ENCODE measurements at places on chromosomes 5 and 9.

DNA sequence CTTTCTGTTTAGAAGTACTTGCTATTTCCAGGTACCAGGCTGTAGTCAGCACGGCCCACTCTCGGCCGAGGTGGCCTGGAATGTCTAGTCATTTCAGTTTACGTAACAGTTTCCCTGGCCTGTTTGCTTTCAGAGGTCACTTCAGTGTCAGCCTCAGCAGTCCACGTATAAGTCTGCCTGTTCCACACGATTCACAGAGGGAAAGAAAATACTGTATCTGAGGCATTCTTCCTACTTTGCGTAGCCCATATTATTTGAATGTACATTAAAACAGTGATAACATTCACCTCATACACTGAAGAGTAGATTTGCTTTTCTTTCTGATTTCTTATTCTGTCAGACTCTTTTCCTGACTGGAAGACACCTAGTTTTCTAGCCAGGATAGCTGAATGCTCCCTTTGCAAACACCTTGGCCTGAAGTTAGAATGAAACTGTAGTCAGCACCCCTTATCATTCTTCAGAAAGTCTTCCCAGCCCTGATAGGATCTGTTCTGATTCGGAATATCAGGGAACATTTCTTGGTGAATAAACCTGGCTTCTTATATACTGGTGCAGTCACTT lies 140.9 kb downstream of the AOPEP start:
- DNase-seq = no peak

DNA sequence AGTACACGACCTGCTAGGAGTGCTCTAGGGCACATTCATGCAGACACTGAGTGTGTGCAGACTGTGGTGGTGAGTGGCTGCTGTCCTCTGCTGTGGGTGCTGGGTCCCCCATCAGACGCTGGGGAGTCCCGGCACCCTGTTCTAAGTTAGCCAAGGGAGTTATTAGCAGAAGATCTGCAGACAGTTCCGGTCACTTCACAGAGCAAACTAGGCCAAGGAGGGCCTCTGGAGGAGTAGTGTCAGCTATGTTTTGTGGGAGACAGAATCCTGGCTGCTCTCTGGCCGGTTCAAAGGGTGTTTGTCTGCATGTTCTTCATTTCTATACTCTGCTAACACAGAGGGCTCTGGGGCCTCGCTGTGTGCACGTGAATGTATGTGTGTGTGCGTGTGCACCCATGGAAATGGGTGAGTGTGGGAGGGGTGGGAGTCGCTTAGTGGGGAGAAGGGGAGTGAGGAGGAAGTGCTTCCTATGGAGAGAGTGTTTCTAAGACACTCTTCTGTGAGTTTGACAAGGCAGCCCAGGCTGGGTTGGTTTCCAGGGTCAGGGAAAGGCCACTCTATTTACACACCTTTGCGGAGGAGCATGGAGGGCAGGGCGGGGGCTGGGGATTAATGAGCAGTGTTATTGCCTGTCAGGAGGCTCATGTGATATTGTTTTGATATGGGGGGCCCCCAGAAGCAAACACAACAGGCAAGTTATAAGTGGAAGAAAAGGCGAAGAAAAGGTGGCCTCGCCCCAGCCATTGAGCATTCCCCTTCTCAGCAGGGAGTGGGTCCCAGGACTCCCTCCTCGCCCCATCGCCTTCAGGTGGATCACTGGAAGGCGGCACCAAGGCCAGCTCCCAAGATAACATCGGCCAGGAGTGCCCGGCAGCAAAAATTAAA lies 68.9 kb downstream of the MACROH2A1 start:
- DNase-seq = no peak

DNA sequence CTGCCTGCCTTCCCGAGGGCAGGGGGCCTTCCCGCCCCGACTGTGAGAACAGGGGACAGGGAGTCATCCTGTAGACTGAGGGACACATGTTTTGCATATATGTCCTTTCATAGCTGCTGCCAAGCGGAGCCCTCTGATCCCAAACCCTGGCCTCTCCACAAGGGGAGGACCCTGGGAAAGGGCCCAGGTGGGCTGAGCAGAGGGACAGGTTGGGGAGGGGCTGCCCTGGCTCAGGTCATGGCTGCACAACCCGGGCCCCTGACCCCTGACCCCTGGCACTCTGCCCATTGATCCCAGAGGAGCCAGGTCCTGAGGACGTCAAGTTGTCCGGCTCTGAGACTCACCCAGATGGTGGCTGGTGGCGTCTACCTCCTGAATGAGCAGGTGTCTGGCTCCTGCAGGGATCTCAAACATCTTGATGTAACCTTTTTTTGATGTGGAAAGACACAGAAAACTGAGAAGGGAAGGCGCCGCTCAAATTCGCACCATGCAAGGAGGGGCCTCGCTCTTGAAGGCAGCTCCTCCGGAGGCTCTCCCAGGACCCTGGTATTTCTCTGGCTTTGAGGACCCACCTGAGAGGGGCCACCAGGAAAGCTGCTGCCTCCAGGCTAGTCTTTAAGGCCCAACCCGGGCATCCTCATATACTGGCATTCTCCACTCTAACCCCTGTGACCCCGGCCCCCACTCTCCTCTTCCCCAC lies 71.9 kb downstream of the ZNF354C start:
- DNase-seq = no peak

DNA sequence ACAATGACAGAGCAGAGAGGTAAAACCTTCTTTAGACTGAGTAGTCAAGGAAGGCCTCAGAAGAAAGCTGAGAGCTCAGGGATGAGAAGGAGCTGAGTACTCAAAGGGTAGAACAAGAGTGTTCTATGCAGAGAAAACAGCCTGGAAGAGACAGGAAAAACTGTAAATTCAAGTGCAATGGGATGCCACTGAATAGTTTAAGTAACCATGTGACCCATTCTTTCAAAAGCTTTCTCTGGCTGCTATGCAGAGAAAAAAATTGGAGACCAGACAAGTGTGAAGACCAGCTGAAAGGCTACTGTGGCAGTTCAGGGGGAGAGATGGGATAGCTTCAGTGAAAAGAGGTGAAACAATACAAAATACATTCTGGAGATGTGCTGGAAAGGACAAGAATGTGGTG lies 61.3 kb upstream of the RNF38 start:
- DNase-seq = no peak

DNA sequence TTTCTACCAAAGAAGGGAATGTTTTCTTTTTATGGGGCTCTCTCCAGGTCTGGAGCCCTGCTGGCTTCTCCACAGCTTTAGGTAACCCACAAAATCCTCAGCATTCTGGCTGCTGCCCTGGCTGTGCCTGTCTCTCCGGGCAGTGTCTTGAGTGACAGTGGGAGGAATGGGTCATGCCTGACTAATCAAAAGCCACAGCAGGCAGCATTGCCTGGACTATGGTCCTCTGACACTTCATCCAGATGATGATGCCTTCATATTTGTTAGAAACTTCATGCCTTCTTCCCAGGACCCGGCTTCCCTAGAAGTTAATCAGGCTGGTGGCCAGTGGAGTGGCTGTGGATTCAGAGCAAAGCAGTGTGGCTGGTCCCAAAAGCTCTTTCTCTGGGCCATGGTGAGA lies 32.2 kb upstream of the TGFBI start:
- no peak for DNase-seq

GRCh38 chr5:136527311-136527710 lies 162.0 kb upstream of the TRPC7 start:
- no peak for DNase-seq

GRCh38 chr9:111598733-111599091 lies 735 bp downstream of the PTGR1 start:
- DNase-seq = no peak

DNA sequence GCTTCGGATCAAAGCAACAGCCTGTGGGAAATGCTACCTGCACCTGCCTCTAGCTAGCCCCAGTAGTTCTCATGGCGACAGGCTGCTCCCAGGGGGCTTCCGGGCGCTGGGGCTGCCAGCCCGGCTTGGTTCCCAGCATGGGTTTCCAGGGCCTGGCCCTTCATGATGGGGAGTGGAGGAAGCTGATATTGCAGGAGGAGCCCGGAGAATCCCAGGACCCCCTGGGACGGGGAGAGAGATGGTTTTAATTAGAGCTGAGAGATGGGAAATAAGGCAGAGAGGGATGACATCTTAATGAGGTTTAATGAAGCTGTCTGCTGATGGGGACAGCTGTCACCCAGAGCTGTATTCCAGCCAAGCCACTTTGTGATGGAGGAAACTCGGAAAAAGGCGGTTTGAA lies 78.6 kb downstream of the CFAP77 start:
- no peak for DNase-seq

- peak; percentile 59 for DNase-seq
Observed at GRCh38 chr9:112867275-112867991, 23.2 kb downstream of the SLC46A2 start.

GRCh38 chr5:179319741-179320281 lies 25.4 kb downstream of the ADAMTS2 start:
- no peak for DNase-seq

DNA sequence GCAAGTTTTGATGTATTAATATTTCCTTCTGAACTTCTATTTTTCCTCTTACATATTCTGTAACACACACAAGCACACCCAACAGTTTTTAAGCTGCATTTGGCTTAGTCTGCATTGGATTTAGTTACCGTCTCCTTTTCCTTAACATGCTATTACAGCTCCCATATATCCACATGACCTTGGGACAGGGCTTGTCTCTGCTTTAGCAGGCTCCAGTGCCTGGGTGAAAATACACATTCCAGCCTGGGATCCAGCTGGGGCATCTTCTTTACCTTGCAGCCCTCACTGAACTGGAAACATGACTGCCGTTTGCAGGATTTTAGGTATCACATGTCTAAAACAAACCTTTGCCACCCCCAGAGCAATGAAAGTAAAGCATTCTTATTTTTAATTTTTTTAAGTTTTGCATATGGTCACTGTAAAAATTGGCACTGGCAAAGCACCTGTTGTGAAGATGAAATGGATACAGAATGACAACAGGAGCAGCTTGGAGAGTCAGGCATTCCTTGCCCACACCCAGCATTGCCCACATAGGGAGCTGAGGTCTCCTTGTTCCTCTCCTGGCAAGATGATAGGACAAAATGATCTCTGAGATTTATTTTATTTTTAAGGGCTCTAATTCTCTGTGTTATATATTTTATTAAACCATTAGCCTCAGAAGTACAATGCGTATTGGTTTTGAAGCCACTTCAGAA lies 4.0 kb downstream of the GADD45G start:
- no peak for DNase-seq

GRCh38 chr5:141512390-141512910 lies 23.6 kb downstream of the PCDHGC5 start:
- peak; percentile 93 for DNase-seq

DNA sequence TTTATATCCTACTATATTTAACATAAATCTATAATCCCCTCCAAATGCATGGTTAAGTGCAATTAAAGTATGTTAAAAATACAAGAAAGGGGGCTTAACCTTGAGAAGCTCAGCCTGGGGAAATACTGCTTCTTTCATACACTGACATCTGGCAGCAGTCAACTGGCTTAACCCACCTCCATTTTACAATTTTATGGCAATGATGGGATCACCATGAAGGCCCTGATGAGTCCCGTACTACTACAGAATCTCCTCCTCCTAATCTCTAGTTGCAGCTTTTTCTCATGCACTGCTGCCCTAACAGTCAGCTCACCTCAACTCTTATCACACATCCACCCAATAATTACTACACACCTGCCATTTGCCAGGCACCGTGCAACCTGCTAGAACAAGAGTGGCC lies 40.9 kb downstream of the ZNF608 start:
- DNase-seq = no peak

DNA sequence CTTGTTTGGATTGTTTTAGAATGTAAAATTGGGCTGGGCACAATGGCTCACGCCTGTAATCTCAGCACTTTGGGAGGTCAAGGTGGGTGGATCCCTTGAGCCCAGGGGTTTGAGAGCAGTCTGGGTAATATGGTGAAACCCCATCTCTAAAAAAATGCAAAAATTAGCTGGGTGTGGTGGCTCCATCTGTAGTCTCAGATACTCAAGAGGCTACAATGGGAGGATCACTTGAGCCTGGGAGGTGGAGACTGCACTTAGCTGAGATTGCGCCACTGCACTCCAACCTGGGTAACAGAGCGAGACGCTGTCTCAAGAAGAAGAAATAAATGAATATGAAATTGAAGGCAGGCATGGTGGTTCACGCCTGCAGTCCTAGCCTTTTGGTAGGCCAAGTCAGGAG lies 21.3 kb downstream of the MAML1 start:
- no peak for DNase-seq

DNA sequence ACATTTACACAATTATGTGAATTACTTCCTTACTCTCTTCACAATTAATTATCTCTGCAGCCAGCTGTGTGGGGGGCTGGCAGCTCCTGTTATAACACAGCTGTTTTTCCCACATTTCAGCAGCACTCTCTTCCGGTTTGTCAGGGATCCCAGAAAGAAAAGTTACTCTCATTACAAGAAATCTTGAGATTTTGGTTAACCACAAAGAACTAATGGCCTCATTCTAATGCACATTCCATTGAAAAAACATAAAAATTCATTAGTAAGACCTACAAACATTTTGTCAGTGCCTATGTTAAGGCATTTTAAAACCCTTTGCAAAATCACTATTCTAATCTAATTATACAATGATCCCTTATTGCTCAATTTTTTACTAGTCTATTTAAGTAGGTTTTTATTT lies 64.1 kb downstream of the PDE4D start:
- no peak for DNase-seq

DNA sequence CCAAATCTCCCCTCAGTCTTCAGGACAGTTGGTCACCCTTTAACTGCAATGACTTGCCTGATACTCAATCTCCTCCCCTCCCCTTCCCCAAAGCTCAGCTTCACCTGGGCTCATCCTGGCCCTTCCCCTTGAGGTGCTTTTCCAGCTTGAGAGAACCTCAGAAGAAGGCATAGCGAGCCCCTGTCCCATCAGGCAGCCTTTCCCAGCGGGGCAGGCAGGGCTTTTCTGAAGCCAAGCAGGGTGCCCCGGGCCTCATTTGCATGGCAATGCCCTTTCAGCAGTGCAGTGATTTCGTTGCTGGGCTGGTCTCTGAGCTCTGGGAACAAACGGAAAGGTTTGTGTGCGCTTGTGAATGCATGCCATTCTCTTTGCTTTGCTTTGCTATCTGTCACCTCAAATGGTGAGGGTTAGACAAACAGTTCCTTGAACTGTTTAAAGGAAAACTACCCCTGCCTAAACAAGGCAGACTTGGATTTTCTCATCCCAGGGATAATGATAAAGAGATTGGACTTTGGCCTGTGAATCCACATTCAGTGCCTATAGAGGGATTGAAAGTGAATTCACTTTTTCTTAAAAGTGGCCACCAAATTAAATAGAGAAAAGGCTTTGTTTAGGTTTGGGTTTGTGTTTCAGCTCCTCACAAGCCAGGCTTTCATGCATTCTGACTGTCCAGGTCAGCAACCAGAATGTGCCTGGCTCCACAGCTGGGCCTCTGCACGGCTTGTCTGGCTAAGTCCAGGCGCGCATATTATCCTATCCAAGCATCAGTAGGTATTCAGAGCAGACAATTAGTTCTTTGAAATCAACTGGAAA lies 165.3 kb downstream of the ZNF608 start:
- no peak for DNase-seq

- DNase-seq = no peak
Observed at GRCh38 chr9:18819418-18819817, 213.6 kb downstream of the SAXO1 start.

- DNase-seq = no peak
Observed at GRCh38 chr5:113809626-113810025, 296.1 kb downstream of the YTHDC2 start.

All from activated CD4-positive, alpha-beta T cell treated with anti-CD3 and anti-CD28 coated beads for 36 hours (primary cell).